ENCODE measurements at places on chromosomes 5 and 9. TPM values are rescaled to one million over a fixed set of nuclear protein-coding genes. Genes with fewer than 3 reads are reported as not detected.
A peak's percentile ranks its signal among the peaks of the same experiment; 100 is the strongest.

DNA sequence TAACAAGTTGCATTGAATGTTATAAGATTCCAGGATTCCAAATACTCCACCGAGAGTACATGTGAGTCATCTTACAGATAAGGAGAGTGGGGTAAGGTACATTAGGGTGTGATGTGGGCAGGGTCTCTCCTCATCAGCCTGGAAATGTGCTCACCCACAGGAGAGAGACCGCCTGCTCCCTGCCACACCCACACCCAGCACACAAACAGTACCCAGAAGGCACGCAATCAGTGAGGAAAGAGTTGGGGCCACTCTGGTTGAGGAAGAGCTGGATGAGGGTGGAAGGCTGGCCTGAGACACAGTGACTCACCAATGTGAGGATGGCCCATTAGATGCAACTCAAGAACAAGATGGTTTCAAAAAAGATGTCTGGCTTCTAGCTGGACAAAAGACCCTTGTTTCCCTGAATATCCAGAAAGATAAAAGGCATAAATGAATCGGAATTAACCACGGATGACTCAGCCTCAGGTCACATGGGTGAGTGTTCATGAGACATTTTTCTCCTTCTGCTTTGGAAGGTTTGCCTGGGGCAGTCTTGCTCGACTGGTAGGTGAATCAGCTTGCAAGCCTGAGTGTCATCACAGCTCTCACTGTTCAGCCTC is 51.1 kb upstream of the LHFPL2 start:
- peak; percentile 94 for ATAC-seq

DNA sequence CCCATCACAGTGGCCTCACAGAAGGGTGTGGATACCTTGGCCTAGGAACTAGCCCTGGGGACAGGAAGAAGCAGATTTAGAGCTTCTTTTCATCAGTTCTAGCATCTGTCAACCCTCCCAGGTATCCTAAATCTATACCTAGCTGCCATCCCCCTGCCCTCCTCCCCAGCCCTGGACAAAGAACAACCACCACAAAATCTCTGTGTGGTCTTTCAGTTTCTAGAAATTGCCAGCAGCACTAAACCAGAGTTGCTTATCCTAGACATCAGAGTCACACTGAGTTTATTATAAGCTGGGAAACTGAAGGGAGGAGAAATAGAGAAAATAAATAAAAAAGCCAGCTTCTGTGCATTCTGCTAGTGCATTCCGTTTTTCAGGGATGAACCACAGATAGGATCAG is 14.6 kb downstream of the CCDC180 start:
- no peak for ATAC-seq

- ATAC-seq = no peak
These were observed 21.1 kb downstream of the CLPTM1L start for GRCh38 chr5:1323803-1324173.

DNA sequence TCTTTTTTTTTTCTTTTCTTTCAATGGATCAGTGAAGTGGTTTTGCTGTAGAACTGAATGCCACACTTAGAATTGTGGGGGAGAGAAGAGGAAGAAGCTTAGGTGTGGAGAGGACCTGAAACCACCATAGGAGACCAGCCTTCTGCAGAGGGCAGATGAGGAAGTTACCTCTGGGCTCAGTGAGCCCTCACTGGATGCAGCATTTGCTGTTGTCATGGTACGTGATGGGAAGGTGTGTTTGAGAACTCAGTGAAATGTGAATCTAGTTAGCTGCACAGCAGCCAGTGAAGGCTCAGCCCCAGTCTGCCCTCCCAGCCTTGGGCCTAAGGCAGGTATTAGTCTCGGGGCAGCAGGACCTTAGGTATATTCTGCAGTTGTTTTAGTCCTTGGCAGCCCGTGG is 17.5 kb downstream of the CYFIP2 start:
- peak; percentile 54 for ATAC-seq

- ATAC-seq = no peak
These were observed 218.8 kb downstream of the PDE4D start for GRCh38 chr5:59674763-59675162.

DNA sequence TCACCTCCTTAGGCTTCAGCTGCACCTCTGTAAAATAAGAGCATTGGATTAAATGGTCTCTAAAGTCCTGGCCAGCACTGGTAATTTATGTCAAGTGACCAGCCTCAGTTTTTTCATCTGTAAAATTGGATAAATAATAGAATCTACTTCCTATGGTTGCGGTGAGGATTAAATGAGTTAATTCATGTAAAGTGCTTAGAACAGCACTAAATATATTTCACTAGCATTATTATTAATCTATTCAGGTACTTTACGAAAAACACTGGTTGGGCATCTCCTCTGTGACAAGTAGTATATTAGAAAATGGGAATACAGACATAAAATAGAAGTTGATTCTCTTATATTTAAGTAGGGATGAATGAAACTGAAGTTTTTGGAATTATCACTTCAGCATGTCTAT is 13.8 kb upstream of the TMEM245 start:
- no peak for ATAC-seq

GRCh38 chr5:30781643-30782042 is 411.8 kb upstream of the CDH6 start:
- ATAC-seq = no peak

GRCh38 chr9:106284296-106284695 is 578.7 kb upstream of the ZNF462 start:
- ATAC-seq = no peak

Gene SLC25A2
- total RNA-seq = 0.25 TPM

Gene ZDHHC11
- total RNA-seq = 2.9 TPM

Gene HEMGN
- total RNA-seq = not detected

All from motor neuron (in vitro differentiated cells).